Small intestine (tissue), 16 donors: ENCODE measurements at places on chromosomes 2 and 18.

- DNase-seq, result no peak
These were observed 9.9 kb upstream of the CTLA4 start for GRCh38 chr2:203857656-203858055.

- DNase-seq, result no peak
These were observed 772.0 kb downstream of the CNTNAP5 start for GRCh38 chr2:124797049-124797448.

- peak; percentile 68 for DNase-seq
These were observed at the start of gene ANKRD53 for GRCh38 chr2:70978341-70979179. ANKRD53 (plus strand) TSS chr2:70978630; CDS start chr2:70978646, 16 bp downstream.

DNA sequence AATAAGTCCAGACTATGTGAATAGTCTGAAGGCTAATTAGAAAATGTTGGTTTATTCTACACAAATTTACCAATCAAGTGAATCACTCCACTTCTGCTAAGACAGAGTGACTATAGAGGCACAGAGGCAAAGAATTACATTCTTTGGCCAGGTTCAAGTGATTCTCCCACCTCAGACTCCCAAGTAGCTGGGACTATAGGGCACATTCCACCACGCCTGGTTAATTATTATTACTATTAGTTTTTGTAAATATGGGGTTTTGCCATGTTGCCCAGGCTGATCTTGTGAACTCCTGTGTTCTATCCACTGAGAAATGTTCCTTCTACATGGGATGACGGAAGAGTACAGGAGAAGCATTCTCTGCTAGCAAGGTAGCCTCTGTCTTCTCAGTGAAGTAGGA lies 37.6 kb upstream of the PSME4 start:
- no peak for DNase-seq

GRCh38 chr2:98172150-98172765 lies 85.3 kb downstream of the VWA3B start:
- DNase-seq, result no peak

GRCh38 chr18:57776767-57777166 lies 26.3 kb downstream of the ATP8B1 start:
- DNase-seq, result no peak

DNA sequence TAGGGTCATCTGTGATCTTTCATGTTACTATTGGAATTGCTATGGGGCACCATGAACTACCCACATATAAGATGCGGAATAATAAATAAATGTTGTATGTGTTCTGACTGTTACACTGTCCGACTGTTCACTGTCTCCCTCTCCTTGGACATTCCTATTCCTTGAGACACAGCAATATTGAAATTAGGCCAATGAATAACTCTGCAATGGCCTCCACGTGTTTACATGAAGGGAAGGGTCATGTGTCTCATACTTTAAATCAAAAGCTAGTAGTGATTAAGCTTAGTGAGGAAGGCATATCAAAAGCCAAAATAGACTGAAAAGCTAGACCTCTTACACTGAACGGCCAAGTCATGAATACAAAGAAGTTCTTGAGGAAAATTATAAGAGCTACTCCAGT lies 751.3 kb downstream of the SOCS6 start:
- DNase-seq, result no peak

DNA sequence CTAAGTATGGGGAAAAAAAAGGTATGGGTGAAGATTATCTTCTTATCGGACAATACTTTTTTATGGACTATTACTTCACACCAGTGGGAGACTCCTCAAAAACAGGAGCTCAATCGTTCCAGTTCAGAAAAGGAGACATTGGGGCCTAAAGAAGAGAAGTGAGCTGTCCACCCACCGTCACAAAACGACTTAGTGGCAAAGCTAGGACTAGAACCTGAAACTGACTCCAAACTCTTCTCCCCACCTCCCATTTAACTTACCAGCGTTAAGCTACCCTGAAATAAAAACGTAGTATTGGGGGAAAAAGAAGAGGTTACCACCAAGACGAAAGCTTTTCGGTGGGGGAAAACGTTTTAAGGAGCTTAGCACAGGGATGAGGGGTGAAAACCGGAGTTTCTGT lies 503 bp downstream of the GTF3C3 start:
- DNase-seq, result no peak

- no peak for DNase-seq
These were observed 4.2 kb downstream of the SMAD2 start for GRCh38 chr18:47926101-47926850.

- no peak for DNase-seq
These were observed 10.7 kb upstream of the FAM136A start for GRCh38 chr2:70312560-70312959.
